ENCODE measurements at places on chromosomes 6 and 20.

DNA sequence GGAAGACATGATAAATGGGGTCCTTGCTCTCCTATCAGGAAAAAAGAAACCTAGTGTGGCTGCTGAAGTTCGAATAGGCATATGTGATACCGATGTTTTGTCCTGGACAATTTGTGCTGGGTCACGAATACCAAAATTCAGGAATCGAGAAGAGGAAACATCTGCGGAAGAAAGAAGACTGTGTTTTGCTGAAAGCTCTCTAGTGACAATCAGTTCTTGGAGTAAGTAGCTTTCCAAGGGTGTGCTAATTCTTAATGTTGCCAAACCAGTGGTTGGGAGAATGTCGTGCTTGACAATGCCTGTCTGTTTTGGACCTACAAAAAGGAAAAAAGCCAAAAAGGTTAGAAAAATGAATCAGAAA, 956.1 kb downstream of the PHF3 start:
- DNase-seq: no peak

DNA sequence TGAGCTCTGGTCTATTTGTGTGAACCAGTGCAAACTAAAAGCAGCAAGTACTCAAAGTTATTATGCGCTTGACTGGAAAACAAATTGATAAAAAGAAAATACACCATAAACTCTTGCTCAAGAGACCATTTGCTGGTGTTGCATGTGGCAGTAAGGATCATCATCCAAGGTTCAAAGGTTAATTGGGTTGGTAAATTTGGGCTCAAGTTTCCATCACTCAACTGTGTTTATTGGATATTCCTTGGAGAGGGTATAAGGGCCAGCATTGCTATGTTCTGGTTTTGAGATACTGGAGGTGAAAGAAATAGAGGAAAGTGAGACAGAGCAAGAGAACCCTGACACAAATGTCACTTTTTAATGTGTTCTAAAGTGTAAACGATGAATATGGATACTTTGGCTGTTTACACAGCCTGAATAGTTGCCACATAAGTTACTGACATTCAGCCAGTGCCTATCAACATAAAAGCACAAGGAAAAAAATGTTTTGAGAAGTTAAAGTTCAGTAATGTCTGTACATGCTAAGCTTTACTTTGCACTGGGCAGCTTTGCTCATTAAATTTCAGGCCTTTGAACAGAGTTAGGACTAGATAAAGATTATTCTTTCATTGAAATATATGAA, 736.1 kb downstream of the HDGFL1 start:
- no peak for DNase-seq

- DNase-seq: peak; percentile 86
Observed at GRCh38 chr6:37381579-37381978, 27.8 kb downstream of the RNF8 start.

DNA sequence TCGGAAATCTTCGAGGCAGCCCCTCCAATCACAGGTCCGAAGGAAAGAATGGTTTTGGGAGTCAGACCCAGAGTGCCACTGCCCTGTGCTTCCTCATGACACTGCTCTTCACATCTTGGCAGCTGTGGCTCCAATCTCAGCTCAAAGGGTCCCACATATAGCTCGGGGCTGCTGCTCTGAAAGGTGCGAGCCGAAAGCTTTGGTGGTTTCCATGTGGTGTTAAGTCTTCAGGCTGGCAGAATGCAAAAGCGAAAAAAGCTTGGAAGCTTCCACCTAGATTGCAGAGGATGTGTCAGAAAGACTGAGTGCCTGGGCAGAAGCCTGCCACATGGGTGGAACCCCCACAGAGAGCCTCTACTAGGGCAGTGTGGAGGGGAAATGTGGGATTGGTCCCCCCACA, 314.3 kb upstream of the CHD6 start:
- no peak for DNase-seq

DNA sequence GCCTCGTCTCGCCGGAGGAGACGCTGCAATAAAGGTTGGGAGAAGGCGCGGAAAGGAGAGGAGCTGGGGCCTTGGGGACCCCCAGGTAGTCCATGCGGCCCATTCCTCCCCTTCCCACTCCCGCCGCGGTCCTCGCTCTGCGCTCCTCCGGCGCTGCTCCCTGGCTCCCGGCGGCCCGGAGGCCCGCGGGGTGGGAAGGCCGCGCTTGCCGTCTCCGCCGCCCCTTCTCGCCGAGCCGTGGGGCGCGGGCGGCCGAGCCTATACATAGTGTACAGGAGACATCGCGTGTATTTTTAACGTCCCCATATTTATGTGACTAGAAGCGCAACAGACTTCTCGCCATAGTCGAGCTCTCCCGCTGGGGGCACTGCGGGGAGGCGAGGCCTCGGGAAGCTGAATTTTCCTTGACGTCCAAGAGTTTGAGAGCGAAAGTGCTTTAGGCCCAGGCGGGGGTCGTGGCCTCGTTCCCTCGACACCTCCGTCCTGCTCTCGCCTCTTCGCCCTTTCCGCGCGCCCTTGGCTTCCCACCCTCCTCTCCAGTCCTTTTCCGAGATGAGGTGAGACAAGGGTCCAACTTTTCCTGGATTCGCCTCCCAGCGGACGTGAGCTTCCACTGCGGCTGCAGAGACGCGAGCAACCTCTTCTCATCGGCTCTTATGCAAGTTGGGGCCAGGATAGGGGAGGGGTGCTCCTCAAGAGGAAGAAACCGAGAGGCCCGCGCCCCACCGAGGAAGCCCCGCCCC, 29.0 kb downstream of the SLC12A5 start:
- DNase-seq: no peak

GRCh38 chr6:41469156-41470028, 76.8 kb upstream of the FOXP4 start:
- no peak for DNase-seq

DNA sequence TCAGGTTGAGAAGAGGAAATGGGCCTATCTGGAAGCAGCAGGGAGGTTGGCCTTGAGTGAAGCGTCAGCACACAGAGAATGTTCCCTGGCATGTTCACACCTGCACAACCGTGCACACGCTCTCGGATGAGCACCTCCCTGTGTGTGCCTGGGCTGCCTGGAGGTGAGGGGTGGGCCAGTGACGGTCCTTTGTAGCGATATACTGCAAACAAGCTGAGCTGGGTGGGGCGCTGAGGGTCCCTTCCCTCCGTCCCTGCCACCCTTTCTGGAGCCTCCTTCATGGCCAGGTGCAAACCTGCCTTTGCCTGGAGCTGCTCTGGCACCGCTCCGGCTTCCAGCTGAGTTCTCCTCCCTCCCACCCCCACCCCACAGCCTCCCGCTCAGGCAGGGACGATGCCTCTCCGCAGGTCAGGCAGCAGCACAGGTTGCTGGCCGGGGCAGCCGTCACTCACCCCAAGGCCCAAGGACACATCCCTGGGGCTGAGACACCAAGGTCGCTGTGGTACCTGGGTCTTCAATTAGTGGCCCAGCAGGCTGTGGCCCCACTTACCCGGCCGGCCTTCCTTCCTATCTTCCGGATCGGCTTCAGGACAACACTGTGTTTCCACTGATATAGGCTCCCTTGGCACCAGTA, 111.6 kb downstream of the ERMARD start:
- no peak for DNase-seq

DNA sequence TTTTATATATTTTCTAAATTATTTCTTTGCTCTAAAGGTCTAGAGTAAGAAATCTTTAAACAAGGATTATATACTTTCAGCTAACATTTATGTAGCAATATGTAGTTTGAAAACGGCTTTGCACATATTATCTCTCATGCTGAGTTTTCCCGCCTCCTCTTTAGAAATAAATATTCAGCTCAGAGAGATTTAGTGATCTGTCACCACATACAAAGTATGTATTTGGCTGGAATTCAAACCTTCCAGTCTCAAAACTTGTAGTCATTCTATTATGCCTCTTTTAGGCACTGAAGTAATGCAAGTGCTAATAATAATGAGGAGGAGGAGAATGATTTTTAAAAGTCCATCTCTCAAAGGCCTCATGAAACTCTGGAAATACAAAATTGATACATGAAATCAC, 525.0 kb downstream of the GRIK2 start:
- DNase-seq: no peak

DNA sequence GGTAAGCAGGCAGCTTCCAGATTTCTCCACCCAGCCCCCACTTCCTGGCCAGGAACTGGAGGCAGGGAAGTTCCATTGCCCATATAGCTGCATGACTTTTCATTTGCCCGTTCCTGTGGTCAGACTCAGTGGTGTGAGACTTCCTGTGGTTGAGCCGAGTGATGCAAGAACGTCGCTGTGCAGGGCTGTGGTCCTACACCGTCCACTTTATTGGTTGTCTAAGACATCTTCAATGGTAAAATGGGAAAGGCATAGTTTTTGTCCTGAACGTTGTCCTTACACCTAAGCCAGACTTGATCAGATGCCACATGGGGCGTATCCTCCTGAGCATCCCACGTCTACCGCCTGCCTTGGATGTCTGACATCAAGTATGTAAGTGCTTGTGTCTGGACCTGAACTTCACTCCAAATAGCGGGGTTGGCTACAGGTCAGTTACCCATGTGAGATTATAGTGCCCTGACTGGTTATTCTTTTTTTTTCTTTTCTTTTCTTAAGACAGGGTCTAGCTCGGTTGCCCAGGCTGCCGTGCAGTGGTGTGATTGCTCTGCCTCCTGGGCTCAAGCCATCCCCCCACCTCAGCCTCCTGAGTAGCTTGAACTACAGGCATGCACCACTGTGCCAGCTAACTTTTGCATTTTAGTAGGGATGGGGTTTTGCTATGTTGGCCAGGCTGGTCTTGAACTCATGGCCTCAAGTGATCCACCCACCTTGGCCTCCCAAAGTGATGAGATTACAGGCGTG, 25.9 kb upstream of the GTSF1L start:
- DNase-seq: no peak

DNA sequence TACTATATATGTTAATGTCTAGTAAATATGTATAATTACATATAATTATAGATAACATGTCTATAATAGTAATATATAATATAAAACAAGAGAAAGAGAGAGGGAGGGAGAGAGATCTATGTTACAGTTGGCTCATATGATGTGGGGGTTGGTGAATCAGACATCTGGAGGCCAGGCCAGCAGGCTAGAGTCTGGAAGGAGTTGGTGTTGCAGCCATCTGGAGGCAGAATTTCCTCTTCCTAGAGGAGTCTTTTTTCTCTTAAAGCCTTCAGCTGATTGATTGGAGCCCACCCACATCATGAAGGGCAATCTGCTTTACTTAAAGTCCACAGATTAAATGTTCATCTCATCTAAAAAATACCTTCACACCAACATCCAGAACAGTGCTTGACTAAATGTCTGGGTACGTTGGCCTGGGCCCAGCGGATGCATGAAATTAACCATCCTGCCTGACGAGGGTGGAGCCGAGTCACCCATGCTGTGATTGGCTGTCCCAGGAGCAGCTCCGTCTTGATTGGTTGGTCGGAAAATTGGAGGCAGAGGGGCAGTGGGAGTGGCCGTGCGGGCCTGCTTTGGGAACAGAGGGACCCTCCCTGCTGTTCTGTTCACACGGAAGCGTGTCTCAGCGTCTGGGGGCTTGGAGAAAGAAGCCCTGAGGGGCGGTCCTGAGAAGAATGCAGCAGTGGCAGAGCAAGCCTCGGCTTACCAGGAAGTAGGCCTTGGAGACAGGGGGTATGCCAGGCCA, 392.4 kb downstream of the QKI start:
- DNase-seq: no peak

DNA sequence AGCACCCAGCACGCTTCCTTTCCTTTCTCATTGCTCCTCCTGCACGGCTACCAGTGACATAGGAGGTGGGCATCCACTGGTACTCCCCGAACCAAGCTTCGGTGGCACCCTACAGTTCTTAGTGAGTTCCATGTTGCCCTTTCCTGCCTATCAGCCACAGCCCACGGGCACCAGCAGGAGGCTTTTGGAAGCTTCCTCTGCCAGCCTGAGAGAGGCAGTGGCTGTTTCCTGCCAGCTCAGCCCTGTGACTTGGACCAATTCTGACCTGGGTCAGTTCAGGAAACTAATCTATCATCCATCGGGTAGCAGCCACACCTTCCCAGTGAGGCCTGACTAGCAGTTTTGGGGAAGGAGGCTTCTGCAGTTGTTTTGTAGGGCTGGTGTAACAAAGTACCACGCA, 176.4 kb upstream of the UST start:
- no peak for DNase-seq

DNA sequence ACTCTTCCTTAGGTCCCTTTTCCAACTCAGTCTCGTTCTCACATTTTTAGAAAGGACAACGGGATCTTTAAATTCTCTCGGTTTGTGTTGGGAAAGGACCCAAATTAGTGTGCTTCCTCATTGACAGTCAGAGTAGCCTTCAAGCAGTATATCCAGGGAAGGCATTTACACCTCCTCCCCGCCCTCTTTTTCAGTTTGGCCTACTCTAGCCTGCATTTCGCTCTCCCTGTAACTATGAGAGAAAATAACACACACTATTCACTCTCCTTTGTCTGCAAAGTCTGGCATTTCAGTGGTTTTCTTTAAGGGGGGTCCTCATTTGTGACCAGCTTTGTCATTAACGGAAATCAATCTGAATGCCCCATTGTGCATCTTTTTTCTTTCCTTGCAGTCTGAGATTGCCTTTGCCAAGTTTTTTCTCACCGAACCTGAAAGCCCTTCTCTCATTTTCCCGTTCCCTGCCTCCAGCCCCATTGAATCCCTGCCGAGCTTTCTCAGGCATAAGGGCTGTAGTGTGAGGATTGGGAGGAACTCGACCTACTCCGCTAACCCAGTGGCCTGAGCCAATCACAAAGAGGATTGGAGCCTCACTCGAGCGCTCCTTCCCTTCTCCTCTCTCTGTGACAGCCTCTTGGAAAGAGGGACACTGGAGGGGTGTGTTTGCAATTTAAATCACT, 393 bp upstream of the FABP7 start:
- DNase-seq: no peak

GRCh38 chr6:155384321-155384952, 70.2 kb upstream of the TFB1M start:
- no peak for DNase-seq

DNA sequence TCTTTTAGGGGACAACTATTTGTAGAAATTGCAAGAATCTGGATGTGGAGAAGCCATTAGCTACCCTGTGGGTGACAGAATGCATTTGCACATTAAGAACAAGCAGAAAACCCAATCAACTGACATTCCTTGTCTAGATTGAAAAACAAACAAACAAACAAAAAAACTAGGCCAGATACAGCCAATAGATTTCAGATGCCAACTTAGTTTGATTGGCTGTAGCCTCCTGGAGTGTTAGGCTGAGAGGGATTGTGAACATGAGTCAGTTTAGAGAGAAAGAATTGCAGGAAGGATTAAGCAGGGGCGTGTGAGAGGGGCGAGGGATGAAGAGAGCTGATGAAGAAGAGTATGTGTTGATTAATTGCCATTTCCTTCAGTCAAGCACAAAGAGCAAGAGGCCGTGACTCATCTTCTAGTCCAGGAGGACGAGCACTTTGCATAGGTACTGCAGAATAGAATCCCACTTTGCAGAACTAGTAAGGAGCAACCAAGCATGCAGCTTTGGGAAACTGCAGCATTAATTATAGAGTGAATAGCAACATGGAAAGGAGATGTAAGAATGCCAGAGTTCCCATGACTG, 188.0 kb upstream of the RAB32 start:
- DNase-seq: no peak
